Left ventricle myocardium superior (tissue), 1 donor: ENCODE measurements at places on chromosomes 6 and 20. TPM values are rescaled to one million over a fixed set of nuclear protein-coding genes. Genes with fewer than 3 reads are reported as not detected.

- no peak for DNase-seq
Measured at GRCh38 chr6:29590218-29590808, 5.4 kb downstream of the OR2H2 start.

The TXLNB gene
- total RNA-seq: 133 TPM

DNA sequence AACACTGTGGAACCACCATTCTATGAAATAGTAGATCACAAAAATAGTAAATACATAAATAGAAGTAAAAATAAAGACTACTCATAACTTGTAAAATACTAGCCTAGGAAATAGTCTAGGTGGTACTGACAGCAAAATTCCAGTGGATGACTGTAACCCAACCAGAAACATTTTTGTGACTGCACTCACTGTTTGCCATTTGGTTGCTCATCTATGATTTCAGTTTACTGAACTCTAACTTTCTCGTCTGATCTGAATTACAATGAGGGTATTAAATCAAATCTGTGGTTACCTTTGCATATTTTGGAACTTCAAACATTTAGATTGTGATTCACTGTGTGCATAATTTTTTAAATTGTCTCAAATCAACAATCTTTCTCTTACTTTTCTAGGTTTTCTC lies 151.1 kb downstream of the KHDC1L start:
- no peak for DNase-seq

The FAM229B gene
- total RNA-seq: 69.3 TPM
